ENCODE measurements at places on chromosomes 3 and 15.
A peak's percentile ranks its signal among the peaks of the same experiment; 100 is the strongest.

DNA sequence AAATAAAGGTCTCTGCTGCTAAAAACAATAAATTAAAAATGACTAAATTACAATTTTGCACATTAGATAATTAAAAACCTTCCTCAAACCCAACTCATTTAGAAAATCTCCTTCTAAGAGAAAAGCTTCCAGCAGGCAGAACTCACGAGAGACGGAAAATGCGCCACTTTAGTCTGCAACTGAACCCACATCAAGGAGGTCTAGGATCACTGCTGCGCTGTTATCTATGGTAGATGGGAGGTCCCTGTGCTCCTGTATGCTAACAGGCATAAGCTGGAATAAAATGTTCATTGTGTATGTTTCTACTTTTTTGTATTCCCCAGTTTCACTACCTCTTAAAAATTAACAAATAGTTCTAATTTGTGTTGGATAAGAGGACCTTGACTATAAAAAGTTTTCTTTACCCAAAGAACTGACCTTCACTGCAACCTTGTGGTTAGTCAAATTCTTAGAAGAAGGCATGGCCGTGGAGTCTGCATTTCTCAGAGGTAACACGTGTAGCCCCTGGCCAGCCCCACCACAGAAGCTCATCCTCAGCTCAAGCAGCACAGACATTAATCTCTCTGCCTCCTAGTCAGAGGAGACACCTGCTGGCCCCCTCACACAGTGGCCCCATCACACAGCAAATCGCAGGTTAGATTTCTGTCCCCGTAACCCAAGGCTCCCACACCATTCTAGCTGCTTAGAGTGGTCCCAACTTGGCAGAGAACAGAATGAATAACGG, 22.3 kb downstream of the STIMATE start:
- no peak for DNase-seq

DNA sequence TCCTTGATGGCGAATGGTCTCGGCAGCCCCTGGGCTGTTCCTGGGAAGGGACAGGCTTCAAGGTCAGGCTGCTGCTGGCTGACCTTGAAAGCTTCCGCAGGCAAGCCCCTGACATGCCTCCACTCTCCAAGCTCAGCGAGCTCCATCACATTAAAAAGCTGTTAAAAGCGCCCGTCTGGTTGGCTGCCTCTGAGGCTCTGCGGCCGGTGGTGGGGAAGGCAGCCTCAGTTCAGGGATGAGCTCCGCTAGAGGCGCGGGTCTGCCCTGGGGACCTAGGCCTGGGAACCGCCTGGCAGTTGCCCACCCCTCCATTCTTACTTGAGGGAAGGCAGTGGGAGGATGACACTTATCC, 103.8 kb downstream of the LINGO1 start:
- DNase-seq, result no peak

GRCh38 chr3:127149621-127150310, 43.2 kb upstream of the PRR23E start:
- DNase-seq, result no peak

DNA sequence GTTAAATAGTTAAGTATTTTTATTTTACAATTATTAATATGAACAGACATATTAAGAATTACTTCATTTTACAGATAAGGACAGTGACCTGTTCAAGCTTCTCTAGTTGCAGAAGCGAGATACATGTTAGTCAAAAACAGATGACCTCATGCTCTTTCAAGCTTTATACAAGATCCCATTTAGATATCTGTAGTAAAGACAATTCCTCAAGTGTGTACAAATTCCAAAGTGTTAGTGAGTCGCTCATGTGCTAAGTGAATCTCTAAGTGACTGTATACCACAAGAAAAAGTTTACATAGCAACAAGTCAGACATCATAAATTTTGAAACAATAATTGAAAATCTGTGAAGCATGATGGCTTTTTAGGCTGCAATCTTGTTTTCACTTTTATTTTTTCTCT, 293.8 kb downstream of the ROBO1 start:
- DNase-seq, result no peak

GRCh38 chr15:98807262-98807661, 158.9 kb downstream of the IGF1R start:
- no peak for DNase-seq

DNA sequence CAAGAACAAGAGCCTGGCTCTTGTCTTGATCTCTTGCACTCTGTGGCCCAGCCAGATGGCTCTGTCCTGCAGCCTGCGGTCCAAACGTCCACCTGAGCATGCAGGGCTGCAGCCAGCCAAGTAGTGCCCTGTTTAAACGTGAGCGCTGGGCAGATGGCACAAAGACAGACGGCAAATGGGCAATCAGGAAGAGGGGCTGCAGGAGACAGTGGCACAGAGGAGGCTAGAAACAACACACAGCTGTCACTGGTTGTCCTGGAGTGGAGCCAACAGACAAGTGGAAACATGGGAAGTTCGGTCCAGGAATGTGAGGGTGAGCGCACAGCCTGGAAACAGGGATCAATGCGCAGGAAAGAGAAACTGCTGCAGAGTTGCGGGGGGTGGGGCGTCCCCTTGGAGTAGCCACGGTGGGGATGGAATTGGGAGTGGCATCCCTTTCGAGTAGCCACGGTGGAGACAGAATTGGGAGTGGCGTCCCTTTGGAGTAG, 10.7 kb upstream of the ZXDC start:
- no peak for DNase-seq

GRCh38 chr3:171901615-171902312, 58.6 kb downstream of the TMEM212 start:
- DNase-seq, result no peak

GRCh38 chr3:51671734-51672475, 853 bp downstream of the TEX264 start:
- DNase-seq, result peak; percentile 31

DNA sequence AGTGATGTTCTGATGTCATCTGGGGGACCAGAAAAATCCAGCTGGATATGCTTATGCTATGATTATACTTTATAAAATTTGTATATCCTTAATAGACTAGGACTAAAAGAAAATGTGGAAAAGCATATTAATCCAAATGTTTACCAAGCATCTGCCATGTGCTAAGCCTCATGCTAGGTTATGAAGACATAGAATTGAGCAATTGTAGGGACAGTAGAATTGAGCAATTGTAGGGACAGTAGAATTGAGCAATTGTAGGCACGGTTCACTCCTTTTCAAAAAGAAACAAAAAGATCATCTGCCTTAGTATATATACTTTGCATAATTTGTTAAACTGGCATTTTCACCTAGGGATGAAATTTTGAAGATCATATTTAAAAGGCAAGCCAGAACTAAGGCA, 18.3 kb downstream of the ABHD5 start:
- no peak for DNase-seq

GRCh38 chr3:172100482-172100881, 61.1 kb downstream of the FNDC3B start:
- DNase-seq, result no peak

DNA sequence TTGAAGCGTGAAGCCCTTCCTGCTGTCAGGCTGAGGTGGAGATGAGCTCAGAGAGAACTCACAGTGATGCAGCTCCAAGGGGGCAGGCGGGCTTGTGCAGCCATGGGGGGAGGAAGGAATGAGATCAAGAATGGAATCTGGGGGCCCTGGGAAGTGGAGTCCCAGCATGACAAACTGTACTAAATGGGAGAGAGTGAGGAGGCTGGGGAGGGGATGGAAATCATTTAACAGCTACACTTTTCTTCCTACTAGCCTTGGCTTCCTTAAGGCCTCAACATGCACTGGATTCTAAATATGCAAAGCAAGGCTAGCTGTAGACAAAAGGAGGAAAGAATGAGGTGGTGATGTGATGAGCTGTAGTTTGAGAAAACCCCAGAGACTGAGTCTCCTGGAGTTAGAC, 133.9 kb downstream of the EEFSEC start:
- DNase-seq, result no peak

DNA sequence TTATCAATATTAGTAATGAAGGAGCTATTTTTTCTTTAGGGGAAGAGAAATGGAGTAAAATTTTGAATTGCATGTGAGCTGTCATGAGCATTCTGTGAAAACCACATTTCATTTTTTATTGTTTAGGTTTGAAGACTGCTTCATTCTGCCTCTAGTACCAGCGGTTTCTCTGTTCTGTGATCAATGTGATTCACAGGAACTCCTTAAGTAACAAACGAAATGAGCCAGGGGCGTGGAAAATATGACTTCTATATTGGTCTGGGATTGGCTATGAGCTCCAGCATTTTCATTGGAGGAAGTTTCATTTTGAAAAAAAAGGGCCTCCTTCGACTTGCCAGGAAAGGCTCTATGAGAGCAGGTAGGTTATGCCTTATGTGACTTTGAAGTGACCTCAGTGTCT, 13.0 kb downstream of the NIPA2 start:
- no peak for DNase-seq

DNA sequence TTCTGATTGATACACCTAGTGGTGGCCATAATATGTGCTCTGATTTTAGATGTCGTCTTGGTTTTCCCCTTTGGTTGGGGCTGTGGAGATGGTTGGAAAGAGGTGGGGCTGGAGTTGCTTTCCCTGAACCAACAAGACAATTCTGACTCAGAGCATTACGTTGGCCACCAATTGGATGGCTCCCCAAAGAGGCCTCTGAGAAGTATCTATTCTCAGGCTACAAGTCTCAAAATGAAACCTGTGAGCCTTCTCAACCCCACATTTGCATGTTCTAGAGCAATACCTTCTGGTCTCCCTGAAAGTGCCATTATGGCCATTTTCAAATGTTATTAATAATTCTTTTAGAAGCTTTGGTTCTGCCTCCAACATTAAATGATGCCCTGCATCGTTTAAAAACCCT, 188.4 kb upstream of the WNT5A start:
- DNase-seq, result no peak

DNA sequence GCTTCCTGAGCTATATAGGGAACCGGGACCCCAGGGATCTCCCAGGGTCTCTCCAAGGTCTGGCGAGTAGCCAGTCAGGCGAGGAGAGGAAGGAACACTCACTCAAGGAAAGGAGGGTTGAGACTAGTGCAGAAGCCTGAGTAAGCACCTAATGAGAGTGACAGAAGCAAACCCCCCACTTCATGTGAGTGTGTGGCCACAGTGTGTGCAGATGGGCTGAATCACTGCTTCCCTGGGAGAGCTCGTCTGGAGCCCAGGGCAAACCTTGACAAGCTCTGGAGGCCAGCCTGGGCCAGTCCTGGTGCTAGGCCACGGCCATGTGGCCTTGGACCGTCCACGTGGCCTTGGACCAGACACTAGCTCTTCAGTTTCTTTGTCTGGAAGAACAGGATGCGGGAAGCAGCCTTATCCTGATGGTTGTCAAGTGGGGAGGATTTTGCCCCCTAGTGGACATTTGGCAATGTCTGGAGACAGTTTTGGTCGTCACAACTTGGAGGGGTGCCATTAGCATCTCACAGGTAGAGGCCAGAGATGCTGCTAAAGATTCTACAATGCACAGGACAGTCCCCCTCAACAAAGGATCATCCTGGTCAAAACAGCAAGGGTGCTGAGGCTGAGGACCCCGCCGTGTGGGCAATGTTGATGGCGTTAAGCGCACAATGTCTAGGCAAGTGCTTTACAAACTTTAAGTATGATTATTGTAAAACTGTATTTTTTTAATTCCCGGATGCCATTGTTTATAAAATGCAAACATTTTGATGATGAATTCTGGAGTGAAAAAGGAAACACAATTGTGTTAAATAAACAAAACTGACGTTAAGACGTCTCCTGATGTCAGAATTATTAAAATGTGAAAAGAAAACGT, 34.8 kb upstream of the CTSH start:
- DNase-seq, result no peak

GRCh38 chr3:122943828-122944190, 83.8 kb downstream of the SEMA5B start:
- DNase-seq, result no peak

- DNase-seq, result no peak
Observed at GRCh38 chr3:186414735-186415419, 52.8 kb upstream of the DGKG start.

DNA sequence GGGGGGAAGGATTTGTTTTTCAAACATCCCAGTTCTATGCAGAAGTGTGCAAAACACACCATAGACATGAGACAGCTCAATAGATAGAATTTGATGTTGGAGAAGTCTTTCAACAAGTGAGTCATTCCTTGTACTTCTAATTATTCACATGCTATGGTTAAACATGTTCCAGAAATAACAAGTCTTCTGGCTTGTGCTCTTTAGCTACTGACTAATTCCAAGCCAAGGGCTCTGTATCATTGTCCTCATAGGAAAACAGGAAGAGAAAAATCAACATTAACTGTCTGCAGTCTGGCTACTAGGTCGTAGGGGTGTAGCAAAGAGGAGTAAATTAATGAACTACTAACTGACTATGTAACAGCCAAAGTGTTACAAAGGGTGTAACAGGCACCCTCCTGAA, 25.8 kb downstream of the LDHAL6B start:
- no peak for DNase-seq

GRCh38 chr3:140636406-140637138, 41.3 kb upstream of the TRIM42 start:
- DNase-seq, result no peak

DNA sequence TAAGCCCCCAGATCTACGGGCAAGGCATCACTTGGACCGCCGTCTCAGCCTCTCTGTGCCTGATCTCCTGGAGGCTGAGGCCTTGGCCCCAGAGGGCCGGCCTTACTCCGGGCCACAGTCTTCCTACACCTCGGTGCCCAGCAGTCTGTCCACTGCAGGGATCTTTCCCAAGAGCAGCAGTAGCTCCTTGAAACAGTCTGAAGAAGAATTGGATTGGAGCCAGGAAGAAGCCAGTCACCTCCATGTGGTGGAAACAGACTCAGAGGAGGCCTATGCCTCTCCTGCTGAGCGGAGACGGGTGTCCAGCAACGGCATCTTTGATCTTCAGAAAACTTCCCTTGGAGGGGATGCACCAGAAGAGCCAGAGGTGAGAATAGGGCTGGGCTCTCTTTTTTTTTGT, 67.0 kb downstream of the MCTP2 start:
- DNase-seq, result no peak

- no peak for DNase-seq
Observed at GRCh38 chr3:138479438-138479863, 45.0 kb downstream of the ESYT3 start.

GRCh38 chr3:79521221-79521848, 246.5 kb downstream of the ROBO1 start:
- peak; percentile 0 for DNase-seq

DNA sequence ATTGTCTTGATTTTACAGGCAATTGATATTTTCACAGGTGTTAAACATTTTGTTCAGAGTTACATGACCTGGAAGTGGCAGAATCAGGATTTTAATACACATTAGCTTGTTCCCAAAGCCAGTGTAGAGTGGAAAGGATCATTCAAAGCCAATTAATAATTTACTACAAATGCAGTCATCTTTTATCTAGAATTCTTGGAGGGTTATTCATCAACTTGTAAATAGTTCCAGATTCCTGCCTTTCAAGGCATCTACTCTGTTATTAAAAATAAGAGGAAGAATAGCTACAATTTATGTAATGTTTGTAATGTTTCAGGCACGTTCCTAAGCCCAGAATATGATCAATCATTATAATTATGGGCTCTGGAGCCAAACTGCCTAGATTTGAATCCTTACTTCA, 358.5 kb downstream of the ZNF385D start:
- no peak for DNase-seq

GRCh38 chr3:72800869-72801268, 47.4 kb downstream of the SHQ1 start:
- DNase-seq, result no peak

- no peak for DNase-seq
Observed at GRCh38 chr15:36603987-36604386, 24.6 kb downstream of the CDIN1 start.

- no peak for DNase-seq
Observed at GRCh38 chr15:45179221-45179985, 8.4 kb downstream of the SHF start.

All from nucleus accumbens (tissue), 56 donors.